ENCODE measurements at places on chromosomes 16 and 17.

- no peak for DNase-seq
Observed at GRCh38 chr16:86620184-86620583, 41.8 kb downstream of the FOXL1 start.

GRCh38 chr16:11658896-11659708 is 9.2 kb upstream of the SNN start:
- no peak for DNase-seq

- no peak for DNase-seq
Observed at GRCh38 chr17:9241774-9242496, 220.6 kb downstream of the NTN1 start.

- no peak for DNase-seq
Observed at GRCh38 chr16:11318817-11319216, 26.4 kb upstream of the RMI2 start.

DNA sequence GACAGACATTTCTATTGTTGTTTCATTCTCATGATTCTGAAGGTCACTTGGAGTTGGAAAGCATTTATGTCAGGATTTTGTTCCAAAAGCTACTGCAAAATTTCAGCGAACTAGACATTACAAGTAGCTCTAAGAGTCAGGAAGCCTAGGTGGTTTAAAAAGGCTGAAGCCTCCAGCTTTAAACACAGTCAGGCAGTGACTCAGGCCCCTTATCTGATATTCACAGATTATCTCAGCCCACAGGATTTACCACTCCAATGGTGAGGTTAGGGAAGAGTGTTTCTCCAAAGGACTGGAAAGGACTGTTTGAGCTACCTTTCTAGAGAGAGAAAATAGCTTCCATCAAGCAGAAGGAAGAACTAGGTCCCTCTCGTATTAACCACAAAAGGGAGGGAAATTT is 624.4 kb upstream of the C16orf82 start:
- no peak for DNase-seq

- DNase-seq: no peak
Observed at GRCh38 chr17:59760160-59760559, 52.7 kb downstream of the VMP1 start.

GRCh38 chr17:70468661-70469060 is 299.3 kb downstream of the KCNJ2 start:
- DNase-seq: no peak

- no peak for DNase-seq
Observed at GRCh38 chr16:73329358-73330286, 281.7 kb upstream of the ZFHX3 start.

DNA sequence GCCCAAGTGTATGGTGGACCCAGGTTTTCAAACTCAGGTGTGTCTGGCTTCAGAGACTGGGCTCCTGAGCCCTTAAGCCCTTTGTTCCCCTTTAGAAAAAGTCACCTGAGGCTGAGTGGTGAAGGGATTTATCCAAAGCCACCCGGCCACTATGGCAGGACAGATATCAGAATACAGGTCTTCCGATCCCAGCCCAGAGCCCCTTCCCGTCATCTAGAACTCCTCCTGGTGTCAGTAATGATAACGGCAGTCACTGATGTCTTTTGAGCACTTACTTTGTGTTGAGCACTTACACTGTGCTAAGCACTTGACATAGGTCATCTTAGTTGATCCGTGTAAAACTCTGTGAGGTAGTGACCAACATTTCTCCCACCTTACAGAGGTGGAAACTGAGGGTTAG is 16.6 kb downstream of the NOD2 start:
- no peak for DNase-seq

Measured in muscle of back (tissue), 13 donors.